Islet precursor cell (in vitro differentiated cells): ENCODE measurements at places on chromosomes 3 and 15.

DNA sequence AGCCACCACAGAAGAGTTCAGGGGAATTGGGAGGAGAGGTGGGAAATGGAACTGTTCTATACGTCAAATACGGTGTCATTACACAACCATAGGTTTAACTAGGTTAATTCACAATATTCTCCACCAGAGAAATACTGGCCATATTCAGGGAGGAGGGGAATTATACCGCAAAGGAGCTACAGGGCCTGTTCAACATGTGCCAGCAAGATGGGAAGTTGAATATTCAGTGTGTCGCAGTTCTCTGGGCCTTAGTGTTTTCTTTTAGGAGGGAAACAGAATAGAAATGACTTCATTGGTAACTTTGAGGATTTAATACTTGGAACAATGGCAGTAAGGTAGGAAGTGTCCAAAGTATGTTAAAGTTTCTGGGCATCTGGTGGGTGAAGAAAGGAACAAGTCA is 18.0 kb upstream of the FBXW12 start:
- DNase-seq = no peak

DNA sequence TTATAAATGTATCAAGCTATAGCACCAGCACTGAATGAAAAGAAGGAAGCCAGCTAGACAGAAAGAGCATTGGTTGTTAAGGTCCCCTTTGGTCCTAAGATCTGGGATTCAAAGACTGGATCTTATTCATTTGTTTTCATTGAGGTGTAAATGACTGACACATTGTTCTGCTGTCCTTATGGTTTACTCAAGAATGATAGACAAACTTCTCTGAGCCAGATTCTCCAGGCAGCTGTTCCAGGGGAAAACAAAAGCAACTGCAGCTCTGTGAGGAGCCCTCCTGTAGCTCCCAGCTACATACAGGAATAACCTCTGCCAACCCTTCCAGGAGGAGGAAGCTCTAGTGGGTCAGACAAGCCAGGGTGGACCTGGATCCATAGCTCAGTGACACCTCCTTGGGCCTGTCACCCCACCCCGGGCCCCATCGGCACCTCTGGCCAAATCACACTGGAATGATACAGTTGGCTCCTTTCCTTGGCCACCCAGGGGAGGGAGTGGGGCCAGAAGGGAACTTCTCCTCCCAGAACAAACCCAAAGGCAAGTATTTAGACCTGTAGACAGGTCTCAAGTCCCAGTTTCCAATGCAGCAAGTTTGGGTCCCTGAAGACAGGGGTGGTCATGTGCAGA is 57.8 kb downstream of the ZNF621 start:
- DNase-seq = no peak

DNA sequence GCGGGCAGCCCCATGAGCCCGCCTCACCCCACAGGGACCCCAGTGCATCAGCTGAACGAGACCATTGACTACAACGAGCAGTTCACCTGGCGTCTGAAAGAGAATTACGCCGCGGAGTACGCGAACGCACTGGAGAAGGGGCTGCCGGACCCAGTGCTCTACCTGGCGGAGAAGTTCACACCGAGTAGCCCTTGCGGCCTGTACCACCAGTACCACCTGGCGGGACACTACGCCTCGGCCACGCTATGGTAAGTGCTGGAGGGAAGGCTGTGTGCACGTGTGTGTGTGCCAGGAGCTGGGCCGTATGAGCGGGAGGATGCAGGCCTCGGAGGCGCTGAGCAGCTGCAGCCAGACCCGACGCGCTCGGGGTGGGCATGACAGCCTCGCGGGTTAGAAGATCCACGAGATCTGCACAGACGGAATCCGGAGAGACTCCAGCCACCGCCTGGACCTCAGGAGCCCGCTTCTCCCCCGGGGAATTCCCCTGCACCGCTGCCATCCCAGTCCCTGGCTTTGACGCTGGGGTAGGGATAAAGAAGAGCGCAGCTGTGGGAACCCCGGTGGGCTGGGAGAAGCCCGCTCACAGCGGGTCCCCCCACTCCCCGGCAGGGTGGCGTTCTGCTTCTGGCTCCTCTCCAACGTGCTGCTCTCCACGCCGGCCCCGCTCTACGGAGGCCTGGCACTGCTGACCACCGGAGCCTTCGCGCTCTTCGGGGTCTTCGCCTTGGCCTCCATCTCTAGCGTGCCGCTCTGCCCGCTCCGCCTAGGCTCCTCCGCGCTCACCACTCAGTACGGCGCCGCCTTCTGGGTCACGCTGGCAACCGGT is 2.6 kb downstream of the DUOXA2 start:
- DNase-seq = no peak

DNA sequence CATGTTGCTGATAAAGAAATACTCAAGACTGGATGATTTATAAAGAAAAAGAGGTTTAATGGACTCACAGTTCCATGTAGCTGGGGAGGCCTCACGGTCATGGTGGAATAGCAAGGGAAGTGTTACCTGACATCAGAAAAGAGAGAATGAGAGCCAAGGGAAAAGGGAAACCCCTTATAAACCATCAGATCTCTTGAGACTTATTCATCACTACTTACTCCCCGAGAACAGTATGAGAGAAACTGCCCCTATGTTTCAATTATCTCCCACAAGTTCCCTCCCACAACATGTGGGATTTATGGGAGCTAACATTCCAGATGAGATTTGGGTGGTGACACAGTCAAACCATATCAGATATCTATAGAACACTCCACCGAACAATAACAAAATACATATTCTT is 904.6 kb downstream of the PDCD6IP start:
- DNase-seq = no peak

- no peak for DNase-seq
Observed at GRCh38 chr3:143035466-143036211, 34.3 kb downstream of the U2SURP start.

DNA sequence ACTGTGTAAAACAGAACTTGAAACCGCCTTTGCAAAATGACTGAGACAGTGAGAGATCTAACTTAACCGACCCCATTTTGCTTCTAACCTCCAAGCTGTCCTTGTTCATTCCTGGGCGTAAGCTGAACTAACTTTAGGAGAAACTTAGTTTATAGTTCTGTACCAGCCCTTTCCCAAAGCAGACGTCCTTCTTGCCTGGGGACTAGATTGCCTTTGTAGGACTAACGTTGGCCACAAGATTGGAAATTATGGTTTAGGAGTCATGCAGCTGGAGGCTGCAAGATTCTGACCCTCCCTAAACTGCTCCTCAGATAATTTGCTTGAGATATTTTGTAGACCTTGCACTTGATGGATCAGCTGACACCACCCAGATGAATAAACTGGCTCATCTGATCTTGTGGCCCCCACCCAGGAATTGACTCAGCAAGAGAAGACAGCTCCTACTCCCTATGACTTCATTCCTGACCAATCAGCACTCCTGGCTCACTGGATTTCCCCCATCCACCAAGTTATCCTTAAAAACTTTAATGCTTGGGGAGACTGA is 219.9 kb upstream of the PROK2 start:
- no peak for DNase-seq

DNA sequence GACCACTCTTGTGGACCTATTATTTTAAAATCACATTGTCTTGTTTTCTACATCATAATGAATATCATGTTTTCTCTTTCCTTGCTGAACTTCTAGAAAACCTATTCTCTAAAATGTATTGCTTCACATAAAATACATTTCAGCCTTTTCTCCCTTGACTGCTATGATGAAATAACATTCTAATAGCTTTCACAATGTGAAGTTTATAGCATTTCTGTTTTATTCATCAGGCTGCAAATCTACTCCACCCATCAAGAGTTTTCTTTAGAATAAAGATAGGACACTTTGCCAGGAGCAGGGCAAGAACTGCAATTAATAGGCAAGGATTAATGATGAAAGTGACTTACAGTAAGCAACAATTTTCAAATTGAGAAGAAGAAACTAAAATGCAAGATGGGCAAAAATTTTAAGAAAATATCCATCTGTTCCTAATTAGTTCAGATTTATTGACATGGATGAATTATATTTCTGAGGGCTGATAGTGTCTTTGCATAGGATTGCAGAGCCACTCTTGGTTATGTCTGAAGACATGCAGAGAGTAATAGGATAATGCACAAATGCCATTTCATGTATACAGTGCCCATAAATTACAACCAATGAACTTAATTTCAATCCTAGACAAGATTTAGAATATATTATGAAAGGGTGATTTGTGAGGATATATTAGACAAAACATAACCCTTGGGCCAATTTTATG is 21.7 kb downstream of the LEKR1 start:
- DNase-seq = no peak

DNA sequence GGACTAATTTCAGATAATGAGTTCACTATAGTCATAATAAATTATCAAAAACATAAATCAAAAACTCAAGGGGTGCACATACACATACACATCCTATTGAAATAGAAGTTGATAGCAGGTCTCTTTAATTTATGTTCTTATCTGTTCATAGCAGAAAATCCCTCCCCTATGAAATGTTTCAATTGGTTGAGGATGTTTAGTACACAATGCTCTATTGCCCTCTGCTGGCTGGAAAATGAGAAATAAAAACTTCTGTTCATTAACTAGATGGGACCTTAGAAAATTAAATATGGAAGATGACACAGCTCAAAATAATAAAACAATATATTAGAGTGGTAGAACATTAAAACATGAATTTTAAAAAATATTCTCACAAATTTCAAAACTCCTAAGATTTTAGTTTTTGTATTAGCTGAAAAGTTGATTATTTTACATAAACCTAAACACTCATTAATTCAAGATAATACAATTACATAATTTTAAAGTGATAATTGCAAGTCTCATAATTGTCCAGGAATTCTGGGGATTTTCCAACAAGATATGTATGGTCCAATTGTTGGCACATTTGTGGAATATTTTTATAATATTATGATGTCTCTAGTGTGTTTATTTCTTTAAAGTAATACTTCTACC is 735.0 kb downstream of the ROBO1 start:
- DNase-seq = no peak

DNA sequence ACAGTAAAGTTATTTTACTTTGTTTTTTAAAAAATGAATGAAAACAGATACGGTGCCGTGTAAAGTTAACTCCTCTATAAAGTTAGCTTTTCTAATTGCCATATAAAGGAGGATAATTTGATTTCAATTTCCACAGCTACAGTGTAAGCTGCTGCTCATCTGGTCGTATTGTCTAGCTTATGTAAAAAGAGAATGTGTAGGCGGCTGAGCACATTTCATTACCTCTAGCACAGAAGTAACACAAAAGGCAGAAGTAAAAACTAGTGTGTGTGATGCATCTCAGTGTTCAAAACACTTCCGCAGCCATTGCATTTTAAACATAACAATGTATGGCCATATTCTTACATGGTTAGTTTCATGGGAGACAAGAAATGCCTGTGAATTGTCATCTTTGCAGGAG is 105.0 kb upstream of the P2RY1 start:
- no peak for DNase-seq

- DNase-seq = no peak
Observed at GRCh38 chr3:53498806-53499641, 4.6 kb downstream of the CACNA1D start.

- DNase-seq = no peak
Observed at GRCh38 chr3:185161761-185162160, 8.9 kb upstream of the C3orf70 start.
